ENCODE measurements at places on chromosomes 3 and 15. TPM values are rescaled to one million over a fixed set of nuclear protein-coding genes. Genes with fewer than 3 reads are reported as not detected.

Gene TRNT1
- total RNA-seq = 31.2 TPM

Gene SEMA6D
- total RNA-seq = 10.0 TPM

Gene NGRN
- 58.4 TPM for total RNA-seq

Gene KIF15
- total RNA-seq = 21.1 TPM

Gene CTXND1
- total RNA-seq = not detected

Gene ANKUB1
- not detected for total RNA-seq

Gene LIPC
- total RNA-seq = 0.07 TPM

Gene C3orf22
- not detected for total RNA-seq

Gene PLIN1
- total RNA-seq = not detected

Gene CLDN1
- total RNA-seq = 0.27 TPM

Gene EBLN2
- 12.4 TPM for total RNA-seq

Gene TBL1XR1
- 146 TPM for total RNA-seq

Gene IGSF11
- total RNA-seq = 0.07 TPM

Gene MYLK
- 41.6 TPM for total RNA-seq

All from thoracic aorta endothelial cell (primary cell).